GM12865 (cell line): ENCODE measurements at places on chromosomes 11 and 22.

GRCh38 chr22:33438273-33438672 lies 380.1 kb upstream of the SYN3 start:
- peak; percentile 27 for DNase-seq

DNA sequence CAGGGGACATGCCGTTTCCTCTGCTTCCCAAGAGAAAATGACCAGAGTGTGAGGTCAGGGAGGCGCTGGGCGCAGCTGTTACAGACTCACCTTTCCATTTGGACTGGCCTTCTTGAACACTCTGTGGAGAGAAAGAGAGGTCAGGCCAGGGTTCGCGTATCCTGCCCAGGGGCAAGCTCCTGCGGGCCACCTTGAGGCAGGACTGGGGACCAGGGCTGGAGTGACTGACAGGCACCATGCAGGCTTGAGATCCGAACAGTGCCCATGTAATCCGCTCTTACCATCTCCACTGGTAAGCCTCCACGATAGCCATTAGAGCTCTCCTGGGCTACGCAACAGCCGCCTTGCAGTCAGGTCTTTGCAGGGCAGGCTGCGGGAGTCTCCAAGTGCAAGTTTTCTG lies 49.3 kb downstream of the TPBGL start:
- no peak for DNase-seq

- DNase-seq = peak; percentile 65
Measured at GRCh38 chr22:39522567-39523300, 2.4 kb downstream of the ATF4 start.

DNA sequence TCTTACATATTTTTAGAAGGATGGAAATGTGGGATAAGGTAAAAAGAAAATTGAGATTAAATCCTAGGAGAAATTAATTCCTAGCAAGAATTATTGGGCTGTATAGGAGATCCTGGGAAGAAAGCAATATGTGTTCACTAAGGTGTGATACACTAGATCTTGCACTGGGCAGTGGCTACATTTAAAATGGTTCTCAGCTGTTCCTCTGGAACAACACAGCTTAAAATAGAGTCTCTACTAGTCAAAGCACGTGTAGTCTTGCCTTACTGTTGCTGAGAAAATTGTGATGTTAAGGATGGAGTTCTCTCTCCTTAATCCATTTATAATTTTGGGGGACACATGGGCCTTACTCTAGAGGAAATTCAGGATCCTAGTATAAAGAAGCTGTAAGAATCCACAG lies 54.9 kb downstream of the EXT2 start:
- no peak for DNase-seq

GRCh38 chr11:72643547-72643946 lies 30.7 kb downstream of the PDE2A start:
- no peak for DNase-seq

DNA sequence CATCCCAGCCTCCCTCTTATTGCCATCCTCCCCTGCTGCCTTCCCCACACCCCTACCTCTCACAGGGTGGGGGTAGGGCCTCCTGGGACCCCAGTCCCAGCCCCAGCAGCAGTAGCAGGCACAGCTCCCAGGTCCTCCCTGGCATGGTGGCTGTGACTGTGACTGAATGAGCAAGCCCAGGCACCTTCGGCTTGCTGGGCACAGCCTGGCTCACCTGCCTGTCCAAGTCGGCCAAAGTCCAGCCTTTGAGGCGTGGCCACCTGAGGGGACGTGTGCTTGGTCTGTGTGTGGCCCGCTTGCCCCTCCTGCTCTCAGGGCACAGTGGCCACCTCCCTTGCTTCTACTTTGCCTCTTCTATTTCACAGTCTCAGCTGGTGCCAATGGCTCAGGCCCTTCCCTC lies at the start of gene TREH:
TSS of gene TREH (minus strand) at position 168 of the 400 bp plus-strand sequence. CDS start at position 145, 23 bp downstream.
- no peak for DNase-seq

DNA sequence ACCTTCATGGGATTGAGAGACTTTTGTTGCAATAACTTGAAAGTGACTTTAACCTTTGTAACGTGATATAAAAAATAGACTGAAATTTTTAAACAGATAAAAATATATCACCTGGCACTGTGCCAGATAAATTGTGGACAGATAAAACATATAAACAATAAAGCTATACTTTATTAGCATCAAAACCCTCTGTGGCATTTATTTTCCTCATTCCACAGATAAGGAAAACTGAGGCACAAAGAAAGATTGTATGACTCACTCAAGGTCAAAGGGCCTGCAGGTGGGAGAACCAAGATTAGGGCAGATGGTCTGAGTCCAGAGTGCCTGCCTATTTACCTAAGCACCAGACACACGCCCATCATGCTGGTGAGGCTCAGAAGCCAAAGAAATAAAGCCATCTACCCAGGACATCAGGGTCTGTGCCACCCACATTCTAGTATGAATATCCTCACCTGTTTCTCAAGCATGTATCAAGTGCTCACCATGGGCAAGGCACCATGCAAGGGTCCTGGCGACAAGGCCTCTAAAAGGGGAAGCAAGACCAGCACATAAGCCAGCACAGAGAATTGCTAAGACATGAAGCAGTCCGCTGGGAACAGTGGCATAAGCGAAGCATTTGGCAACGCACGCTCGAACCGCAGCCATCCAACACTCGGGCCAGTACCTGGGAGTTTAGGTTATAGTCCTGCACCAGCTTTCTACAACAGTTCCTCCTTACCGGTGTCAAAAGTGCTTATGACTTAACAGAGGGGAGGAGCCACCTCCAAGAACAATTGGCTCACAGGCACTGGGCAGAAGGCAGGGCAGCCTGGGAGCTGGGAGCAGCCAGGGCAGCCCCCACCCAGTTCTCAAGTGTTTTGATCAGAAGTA lies 17.6 kb downstream of the MYH9 start:
- DNase-seq = no peak

DNA sequence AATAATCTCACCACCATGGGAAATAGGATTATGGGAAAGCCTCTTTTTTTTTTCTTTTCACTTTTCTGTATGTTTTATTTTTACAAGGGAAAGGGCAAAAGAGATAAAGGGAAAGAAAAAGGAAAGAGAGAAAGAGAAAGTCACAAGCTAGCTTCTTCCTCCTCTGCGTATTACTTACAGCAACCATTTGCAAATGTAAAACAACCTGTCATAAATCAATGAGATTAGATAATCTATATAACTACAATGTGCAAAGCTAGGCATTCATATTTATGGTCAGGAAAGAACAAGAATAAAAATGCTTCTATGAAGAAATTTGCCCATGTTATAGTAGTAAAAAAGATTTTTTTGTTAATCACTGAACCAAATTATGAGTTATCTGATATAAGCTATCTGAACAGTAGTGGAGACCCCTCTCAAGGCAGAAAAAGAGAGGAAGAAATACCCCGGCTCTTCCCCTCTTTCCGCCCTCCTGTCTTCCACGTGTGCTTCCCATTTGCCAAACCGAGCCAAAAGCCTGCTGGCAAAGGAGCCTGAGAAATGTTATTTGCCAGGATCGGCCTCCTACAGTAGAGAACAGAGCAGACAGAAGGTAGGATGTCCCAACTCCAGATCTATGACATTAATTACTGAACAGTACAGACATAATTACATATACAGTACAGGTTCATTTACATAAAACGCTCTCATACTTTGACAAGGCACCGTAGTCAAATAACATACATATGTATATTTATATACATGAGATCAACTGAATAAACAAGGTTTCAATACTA lies 50.2 kb downstream of the ARHGAP32 start:
- DNase-seq = no peak

DNA sequence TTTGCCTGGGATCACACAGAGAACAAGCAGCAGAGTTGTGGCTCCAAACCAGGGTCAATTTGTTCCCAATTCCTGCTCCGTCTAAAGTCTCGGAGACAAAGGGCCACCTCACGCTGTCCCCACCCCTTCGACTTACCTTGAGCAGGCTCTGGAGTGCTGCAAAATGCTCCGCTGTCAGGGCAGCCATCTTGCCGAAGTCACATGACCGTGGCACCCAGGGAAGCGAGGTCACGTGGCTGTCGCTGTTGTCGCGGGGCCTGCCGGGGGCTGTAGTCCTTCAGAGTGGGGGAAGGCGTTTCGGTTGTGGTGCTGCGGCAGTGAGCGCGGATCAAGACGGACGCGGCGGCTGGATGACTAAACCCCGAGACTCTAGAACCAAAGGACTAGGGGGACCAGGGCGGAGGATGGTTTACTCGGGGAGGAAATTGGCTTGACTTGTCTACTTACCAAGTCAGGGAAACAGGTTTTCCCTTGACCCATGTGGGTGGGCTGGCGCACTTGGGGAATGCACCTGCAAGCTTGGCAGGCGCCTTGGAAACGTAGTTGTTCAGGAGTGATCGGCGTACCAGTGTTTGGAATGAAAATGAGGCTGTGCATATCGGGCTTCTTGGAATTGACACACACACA lies at the start of gene COMMD9:
TSS of gene COMMD9 (minus strand) at position 199 of the 627 bp plus-strand sequence. CDS start at position 187, 12 bp downstream.
- peak; percentile 94 for DNase-seq

GRCh38 chr11:112977755-112978154 lies 16.5 kb downstream of the NCAM1 start:
- no peak for DNase-seq

DNA sequence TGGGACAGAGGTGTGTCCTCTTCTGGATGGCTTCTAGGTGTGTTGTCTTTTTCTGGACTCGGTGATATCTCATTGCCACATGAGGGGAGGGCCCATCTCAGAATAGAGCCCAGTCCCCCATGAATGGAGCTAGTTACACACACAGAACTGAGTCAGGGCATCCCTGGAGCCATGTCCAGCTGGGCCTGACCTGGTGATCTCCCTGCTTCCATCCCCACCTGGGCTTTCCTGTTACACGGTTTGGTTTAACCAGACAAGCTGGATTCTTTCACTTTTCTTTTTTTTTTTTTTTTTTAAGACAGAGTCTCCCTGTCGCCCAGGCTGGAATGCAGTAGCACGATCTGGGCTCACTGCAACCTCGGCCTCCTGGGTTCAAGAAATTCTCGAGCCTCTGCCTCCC lies 6.1 kb upstream of the A4GALT start:
- DNase-seq = no peak

DNA sequence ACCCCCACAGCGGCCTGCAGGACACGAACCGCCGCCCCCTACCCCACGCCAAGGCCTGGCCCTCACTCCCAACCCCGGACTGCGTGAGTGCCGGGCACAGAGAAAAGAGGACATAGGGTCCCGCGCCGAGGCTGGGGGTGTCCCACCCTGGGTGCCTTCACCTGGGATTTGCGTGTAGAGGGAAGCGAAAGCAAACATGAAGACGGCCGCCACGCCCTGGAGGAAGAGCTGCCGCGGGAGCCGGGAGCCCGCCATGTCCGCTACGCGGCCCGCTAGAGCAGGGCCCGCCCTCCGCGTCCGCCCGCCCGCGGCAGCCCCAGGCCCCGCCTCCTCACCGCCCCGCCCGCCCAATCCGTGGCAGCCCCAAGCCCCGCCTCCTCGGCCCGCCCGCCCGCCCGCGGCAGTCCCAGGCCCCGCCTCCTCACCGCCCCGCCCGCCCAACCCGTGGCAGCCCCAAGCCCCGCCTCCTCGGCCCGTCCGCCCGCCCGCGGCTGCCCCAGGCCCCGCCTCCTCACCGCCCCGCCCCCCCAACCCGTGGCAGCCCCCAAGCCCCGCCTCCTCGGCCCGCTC lies at the start of gene LMF2:
TSS of gene LMF2 (minus strand) at position 282 of the 570 bp plus-strand sequence. CDS start at position 255, 27 bp downstream.
- no peak for DNase-seq

GRCh38 chr11:124961972-124962609 lies 8.1 kb downstream of the CCDC15 start:
- DNase-seq = peak; percentile 76

DNA sequence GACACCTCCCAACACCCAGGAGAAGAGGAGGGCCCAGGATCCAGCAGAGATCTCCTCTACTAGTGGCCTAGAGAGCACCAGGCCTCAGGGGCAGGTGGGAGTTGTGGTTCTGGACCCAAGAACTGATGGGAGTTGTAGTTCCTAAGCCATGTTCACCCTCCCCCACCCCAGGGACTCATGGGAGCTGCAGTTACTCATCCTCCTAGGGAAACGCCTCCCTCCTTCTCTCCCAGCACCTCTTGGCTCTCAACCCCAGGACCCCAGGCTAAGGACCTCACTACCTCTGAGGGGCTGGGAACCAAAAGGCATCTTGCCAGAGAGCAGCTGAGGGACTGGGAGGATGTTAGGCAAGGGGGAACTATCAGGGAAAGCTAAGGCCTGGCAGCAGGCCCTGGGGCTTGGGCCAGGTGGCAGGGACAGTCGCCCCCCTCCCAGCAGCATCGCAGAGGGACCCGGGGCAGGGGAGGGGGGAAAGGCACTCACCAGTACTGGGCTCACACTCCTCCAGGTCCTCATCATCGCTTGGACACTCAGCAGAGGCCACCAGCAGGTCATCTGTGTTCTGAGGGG lies 28.9 kb downstream of the SLC22A12 start:
- DNase-seq = no peak

DNA sequence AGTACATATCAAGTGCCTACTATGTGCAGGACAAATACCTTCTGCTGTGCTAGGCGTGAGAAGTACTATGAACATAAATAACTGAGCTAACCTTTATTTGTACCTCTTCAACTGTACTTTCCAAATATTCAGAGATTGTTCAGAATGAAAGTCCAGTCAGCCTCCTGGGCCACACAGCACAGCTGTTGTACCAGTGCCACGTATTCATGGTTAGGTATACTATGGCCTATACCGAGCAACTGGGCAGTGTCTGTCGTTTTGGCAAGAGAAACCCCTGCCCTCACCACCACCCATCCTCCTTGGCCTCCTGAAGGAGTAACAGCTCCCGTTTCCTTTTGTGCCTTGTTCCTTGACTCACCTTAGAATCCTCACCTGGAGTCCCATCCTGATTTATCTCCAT lies 53.0 kb downstream of the RASSF10 start:
- DNase-seq = peak; percentile 57

DNA sequence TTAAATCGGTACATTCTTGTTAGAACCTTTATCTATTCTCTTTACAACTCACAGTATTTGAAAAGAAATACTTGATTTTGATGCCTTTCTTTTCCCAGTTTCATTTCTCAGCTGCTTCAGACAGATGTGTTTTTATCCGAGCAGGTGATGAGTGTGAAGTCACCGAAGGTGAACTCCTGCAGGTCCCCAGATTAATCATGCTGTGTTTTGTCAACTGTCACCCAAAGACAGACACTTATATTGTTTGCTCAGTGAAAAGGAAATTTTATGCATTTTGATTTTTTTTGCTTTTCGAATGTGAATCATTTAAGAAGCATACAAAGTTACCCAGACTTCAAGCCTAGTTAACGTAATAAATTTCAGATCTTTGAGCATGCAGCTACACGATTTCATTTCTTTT lies 7.8 kb upstream of the TMPRSS13 start:
- DNase-seq = peak; percentile 48

- DNase-seq = peak; percentile 37
Measured at GRCh38 chr11:80816454-80816847, 1375.6 kb upstream of the TENM4 start.

DNA sequence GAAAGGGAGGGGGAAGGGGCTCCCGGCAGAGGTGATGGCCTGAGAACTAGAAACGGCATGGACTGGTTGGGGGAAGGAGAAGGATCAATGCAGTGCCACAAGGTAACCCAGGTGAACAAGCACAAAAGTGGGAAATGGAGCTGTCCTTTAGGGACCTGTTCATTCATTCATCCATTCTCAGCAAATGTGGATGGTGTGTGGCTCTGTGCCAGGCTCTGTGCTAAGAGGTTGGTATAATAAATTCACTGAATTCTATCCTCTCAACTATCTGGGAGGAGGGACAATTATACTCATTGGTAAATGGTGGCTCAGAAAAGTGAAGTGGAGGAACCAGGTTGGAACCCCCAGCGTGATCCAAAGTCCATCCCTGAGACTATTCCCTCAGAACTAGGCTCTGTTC lies 18.6 kb upstream of the ARAP1 start:
- DNase-seq = no peak
